ENCODE measurements at places on chromosomes 12 and 14.

GRCh38 chr14:32900547-32900946, 38.1 kb upstream of the NPAS3 start:
- DNase-seq: no peak
- no peaks in the 10 kb centered on the region for H3K4me1 ChIP-seq
- no peak overlapping the region for H3K27ac ChIP-seq
- H3K36me3 ChIP-seq: no peaks in the 10 kb centered on the region
- no peak overlapping the region for H3K4me3 ChIP-seq

GRCh38 chr12:104521731-104522130, 65.0 kb downstream of the CHST11 start:
- no peaks in the 10 kb centered on the region for H3K27me3 ChIP-seq
- DNase-seq: no peak
- H3K36me3 ChIP-seq: no peaks in the 10 kb centered on the region
- H3K4me1 ChIP-seq: peaks cover 8% of the 10 kb centered on the region

- no peaks in the 10 kb centered on the region for H3K36me3 ChIP-seq
- H3K4me3 ChIP-seq: peak overlapping the region; percentile 78
- H3K4me1 ChIP-seq: no peaks in the 10 kb centered on the region
These were observed 423 bp downstream of the FGD6 start for GRCh38 chr12:95216711-95217376.

- no peak overlapping the region for H3K4me3 ChIP-seq
- no peaks in the 10 kb centered on the region for H3K4me1 ChIP-seq
- no peak for DNase-seq
- H3K36me3 ChIP-seq: no peaks in the 10 kb centered on the region
- H3K27ac ChIP-seq: no peak overlapping the region
These were observed 101.4 kb upstream of the BBS10 start for GRCh38 chr12:76449583-76449982.

DNA sequence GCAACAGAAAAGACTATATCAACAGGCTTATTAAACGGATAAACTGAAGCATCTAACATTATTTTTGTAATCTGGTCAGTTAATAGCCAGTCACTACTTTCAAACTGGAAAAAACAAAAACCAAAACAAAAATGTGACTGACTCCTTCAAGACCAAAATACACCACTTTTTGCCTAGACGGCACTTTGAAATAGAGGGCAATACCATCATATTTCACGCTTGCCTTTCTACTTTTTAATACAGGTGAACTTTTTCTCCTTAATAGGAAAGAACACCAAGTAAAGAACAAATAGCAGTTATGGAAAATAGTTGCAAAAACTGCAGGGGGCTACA, 550 bp upstream of the NUP107 start:
- peak overlapping the region; percentile 39 for H3K4me3 ChIP-seq
- H3K27me3 ChIP-seq: no peaks in the 10 kb centered on the region
- DNase-seq: no peak

- H3K36me3 ChIP-seq: no peaks in the 10 kb centered on the region
- no peak overlapping the region for H3K4me3 ChIP-seq
- no peak overlapping the region for H3K27ac ChIP-seq
- no peaks in the 10 kb centered on the region for H3K4me1 ChIP-seq
- H3K27me3 ChIP-seq: no peaks in the 10 kb centered on the region
These were observed 886.2 kb downstream of the DIO2 start for GRCh38 chr14:79325071-79325470.
